ENCODE measurements at places on chromosomes 3 and 15.

- no peak for DNase-seq
Measured at GRCh38 chr3:129502641-129503408, 25.6 kb upstream of the RHO start.

DNA sequence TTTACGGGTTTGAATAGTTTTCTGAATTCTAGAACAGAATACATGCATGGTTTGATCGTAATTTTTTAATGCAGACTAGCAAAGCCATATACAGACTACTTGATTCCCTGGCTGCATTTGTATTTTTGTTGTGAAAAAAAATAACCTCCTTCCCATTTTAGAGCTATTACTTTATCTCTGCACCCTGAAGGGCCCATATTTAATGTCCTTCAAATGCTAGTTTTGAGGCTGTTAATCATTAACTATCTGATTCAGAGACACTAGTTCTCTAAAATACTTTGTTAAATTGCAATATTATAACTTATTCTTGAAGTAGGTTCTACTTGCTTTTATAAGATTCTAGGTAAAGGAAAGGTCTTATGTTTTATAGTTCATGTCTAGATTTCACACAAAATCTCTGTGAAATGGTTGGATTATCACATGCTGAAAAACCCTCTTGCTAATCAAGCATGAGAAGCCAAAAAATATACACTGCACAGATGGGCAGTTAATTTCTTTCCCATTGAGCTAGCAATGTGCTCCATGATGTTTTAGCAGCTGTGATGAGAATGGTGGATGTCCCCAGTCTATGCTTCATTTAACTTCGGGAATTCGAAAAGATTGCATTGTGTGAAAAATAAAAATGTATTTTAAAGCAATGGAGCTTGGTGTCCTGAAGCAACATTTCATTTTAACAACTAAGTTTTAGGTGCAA, 634.0 kb upstream of the BCHE start:
- DNase-seq: no peak

DNA sequence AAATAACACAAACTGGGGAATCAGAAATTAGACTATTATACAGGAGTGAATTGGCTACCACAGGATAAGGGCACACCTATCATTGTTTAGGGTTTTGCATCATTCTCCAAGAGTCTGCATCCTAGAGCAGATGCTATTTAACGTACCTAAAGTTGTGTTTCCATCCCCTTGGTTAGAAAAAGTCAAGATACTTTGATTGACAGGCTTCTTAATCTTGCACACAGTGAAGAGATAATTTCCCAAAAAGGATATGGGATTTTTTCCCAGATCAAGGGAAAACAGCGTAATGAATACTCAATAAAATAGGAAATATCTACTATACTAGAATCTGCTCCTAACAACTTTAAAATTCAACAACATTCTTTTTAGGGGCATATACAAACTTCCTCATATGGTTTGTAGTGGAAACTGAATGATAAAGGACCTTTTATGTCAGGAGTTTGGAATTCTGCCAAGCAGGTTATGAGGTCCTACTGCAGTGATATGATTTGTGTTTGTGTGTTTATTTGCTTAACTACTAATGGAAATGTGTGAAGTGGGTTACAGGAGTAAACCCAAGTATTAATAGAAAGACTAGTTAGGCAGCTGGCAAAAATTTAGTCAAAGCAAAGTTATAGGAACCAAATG, 124.1 kb upstream of the MME start:
- DNase-seq: no peak

GRCh38 chr3:168021737-168022450, 73.8 kb downstream of the GOLIM4 start:
- DNase-seq: no peak

GRCh38 chr3:63349583-63350573, 71.8 kb downstream of the SYNPR start:
- peak; percentile 21 for DNase-seq

GRCh38 chr15:57541271-57541670, 50.4 kb upstream of the MYZAP start:
- no peak for DNase-seq

GRCh38 chr15:88992912-88993376, 79.8 kb upstream of the MFGE8 start:
- no peak for DNase-seq

- DNase-seq: no peak
Measured at GRCh38 chr3:78140274-78140673, 1100.4 kb downstream of the ROBO2 start.

DNA sequence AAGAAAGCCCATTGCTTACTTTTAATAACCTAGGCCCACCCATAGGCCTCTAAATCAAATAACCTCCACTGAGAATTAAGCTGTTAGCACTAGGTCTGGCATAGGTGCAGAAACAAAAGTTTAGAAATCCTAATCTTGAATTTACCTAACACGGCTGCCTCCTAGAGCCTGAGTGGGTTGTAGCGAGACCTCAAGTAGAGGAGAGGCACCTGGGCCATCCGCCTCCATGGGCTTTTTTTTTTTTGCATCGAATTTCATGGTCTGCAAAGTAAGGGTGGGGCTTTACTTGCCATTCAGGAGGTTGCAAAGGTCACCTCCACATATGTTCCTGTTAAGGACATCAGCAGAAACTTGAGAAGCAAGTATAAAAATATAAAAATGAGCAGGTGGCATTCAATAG, 6.6 kb upstream of the TPM1 start:
- DNase-seq: no peak

DNA sequence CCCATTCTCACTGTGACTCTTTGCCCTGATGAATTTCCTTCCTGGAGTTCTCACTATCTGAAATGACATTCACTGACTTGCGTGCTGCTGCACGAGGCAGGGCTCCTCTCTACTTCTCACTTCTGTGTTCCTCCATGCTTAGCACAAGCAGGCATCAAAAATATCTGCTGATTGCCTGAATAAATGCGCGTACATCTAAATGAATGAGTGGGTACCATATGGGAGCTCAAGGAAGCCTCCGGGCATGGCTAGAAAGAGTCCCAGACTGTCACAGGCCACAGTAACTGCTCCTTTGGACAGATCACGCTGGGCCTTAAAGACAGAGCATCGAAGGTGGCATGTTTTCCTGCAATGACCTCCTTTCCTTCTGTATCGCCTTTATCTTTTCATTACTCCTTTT, 31.6 kb downstream of the HCN4 start:
- DNase-seq: no peak

- DNase-seq: peak; percentile 20
Measured at GRCh38 chr15:65767895-65768294, 24.2 kb downstream of the DENND4A start.

- DNase-seq: no peak
Measured at GRCh38 chr3:193735850-193736249, 142.8 kb downstream of the OPA1 start.

GRCh38 chr3:156792114-156792513, 34.0 kb upstream of the LEKR1 start:
- DNase-seq: no peak

GRCh38 chr3:184663756-184664155, 48.1 kb downstream of the MAGEF1 start:
- no peak for DNase-seq

DNA sequence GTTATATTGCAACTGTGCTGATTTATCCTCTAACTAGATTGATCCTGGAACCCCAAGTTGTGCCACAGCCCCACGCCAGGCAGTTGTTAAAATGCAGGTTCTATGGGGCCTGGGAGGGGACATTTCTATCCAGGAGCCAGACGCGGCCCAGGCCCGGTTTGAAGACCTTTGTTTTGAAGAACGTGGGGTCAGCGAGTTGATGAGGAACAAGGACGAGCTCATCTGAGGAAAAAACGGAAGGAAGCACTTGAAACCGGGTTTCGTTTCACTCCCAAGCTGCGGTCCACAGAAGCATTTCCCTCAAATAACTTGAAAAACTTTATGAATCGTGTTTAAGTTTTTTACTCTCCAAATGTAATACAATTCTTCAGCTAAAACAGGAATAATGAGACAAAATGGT, 76.4 kb downstream of the CHSY1 start:
- DNase-seq: no peak

DNA sequence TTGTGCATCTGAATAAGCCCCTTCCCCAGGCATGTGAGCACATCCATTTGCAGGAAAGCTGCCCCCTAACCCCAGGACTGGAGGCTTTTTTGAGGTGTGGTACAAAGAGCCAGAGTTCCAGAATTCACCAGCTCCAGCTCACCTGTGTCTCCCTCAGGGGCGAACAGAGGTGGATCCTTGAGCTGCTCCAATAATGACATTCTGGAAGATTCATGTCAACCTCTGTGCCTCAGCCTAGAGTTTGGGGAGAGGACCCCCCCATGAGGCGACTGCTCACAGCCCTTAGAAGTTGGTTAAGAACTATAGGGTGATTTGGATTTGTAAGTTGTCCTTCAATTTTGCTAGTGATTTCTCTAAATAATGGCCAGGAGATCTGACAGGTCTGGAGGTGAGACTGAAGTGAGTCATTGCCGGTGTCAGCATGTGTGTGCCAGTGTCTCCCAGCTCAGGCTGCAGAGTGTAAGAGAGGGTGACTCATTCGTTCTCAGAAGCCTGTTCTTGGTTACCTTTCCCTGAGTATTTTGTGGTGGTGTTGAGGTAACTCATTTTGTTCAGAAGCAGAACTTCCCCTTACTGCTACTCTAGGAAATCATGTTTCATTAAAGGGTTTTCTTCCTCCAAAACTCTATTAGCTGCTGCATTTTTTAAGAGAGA, 136.9 kb upstream of the TOPAZ1 start:
- peak; percentile 65 for DNase-seq

DNA sequence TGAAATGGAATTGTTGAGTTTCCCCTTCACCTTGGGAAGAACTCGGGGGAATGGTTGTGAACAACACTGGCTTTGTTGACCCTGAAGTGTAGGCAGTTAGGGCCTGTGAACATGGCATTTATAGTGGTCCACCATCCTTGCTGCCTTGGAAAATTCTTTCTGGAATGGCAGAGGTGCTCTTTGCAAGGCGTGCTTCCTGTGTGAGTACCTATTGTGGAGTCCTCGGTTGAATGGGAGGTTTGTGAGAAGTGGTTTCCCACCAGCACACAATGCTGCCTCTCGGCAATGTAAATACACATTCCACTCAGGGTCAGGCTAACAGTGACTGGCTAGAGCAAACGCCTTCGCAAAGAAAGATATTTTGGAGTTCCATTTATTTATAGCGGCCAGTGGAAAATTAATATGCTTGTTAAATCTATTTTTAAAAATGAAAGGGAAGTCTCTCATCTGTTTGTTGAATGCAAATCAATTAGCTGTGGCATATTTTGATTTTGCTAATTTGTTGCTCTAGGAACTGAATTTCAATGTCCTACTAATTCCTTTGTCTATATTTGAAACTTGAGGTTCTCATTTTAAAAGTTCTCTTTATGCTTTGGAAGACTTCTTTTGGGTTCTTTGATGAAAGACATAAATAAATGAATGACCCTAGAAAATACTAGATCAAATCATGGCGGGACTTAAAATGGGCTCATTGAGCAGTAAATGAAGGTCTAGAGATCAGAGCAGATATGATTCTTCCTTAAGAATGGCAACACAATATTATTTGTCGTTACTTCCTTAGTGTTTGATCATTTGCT, 59.5 kb downstream of the FNDC3B start:
- DNase-seq: no peak

GRCh38 chr3:118799303-118799702, 235.3 kb downstream of the IGSF11 start:
- no peak for DNase-seq

DNA sequence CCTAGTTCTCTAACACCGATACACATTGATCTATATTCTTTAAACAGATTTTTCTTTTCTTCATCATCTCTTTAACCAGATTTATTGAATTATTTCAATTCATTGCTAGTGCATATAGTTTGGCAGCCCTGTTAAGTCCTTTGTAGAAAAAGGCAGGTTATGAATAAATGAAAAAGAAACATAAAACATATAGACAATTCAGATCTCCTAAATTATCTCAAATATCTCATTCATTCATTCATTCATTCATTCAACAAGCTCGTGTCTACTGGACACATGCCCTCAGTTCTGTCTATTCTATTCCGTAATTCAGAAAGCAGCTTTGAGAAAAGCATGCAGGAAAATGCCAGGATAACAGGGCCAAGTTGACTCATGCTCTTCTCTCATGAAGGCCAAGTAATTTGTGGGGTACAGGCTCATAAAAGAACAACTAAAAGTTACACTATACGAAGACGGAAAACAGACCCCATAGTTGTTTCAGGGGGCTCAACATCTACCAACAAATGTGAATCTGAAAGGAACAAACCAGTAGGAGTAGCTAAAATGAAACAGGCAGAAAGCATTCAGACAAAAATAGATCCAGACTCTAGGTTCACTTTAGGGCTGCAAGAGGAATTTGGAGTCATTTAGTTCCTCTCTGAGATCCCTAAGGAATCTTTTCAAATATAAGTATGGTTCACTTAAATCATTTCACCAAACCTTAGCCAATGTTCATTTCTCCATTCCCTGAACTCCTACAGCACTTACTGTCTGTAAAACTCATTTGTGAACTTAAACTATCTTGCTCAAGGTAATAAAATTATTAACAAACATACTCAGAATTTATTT, 7.5 kb downstream of the ZNF148 start:
- DNase-seq: no peak

DNA sequence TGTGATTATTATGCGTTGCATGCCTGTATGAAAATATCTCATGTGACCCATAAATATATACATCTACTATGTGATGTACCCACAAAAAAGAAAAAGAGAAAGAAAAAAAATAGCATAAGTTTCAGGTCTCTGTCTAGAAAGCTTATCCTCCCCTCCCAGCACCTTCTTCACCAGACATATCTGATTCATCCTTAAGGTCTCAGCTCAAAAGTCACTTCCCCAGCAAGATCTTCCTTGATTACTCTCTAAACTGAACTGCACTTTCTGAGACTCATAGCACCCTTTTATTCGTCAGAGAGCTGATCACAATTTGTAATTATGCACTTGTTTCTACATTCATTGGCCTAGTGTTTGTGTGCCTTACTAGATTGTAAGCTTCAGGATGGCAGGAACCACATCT, 11.1 kb upstream of the PTPN9 start:
- DNase-seq: no peak

GRCh38 chr15:47586653-47587224, 130.6 kb upstream of the SEMA6D start:
- DNase-seq: no peak

- DNase-seq: no peak
Measured at GRCh38 chr3:184200825-184201224, 14.8 kb downstream of the ABCF3 start.

- DNase-seq: no peak
Measured at GRCh38 chr15:82313446-82313845, 35.8 kb downstream of the GOLGA6L10 start.

- DNase-seq: no peak
Measured at GRCh38 chr15:79185199-79185598, 94.6 kb upstream of the RASGRF1 start.

GRCh38 chr15:47294765-47295259, 422.5 kb upstream of the SEMA6D start:
- DNase-seq: no peak

Measured in stimulated activated CD8-positive, alpha-beta memory T cell treated with anti-CD3 and anti-CD28 coated beads, Interleukin-7, amount 100 ng/mL, for 48 hours (primary cell).